Fibroblast of skin of left quadriceps (primary cell): ENCODE measurements at places on chromosomes 4 and X.
A peak's percentile ranks its signal among the peaks of the same experiment; 100 is the strongest.

DNA sequence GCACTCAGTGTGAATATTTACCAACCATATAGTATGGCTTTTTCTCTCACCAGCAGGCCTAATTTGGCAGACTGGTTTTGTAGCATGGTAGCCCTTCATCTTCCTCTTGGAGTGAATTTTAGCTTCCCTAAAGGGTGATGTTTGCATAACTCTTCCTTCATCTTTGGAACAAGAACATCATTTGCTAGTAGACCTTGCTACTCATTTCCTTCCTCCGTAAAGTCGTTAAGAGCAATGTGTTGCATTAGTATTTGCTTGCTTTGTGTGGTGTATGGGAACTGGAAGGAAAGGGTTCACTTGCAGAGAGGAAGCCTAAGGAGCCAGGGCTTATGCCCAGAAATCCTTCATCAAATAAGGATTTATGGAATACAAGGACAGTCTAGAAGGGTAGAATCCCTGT is 50.2 kb upstream of the PGRMC2 start:
- no peak for DNase-seq

DNA sequence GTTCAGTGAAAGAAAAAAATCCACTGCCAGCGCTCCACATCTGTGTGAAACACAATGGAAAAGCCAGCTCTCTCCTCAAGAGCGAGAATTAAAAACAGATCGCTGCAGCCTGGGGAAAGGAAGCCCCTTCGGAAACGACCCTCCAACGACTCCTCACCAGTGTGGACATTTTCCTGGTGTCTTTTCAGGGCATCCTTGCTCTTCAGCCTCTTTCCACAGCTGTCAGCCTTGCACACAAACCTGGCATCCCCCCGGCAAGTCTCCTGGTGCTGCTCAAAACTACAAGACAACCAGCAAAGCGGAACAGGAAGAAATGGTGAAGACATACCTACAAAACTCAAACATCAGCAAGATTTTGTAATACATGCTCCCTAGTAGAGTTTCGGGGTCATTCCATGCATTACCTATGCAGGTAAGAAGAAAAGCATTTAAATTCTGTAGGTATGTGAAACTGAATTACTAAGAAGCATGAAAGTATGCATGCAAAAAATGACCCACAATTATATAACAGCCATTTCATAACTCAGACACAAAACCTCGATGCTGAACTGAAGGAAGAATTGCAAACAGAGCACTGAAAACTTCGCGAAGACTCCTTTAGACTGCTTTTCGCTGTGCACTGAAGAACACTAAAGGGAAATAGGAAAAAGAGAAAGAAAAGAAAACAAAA is 106.1 kb downstream of the PRDM5 start:
- DNase-seq, result no peak

GRCh38 chr4:158102904-158103303 is 69.9 kb downstream of the GASK1B start:
- DNase-seq, result no peak

DNA sequence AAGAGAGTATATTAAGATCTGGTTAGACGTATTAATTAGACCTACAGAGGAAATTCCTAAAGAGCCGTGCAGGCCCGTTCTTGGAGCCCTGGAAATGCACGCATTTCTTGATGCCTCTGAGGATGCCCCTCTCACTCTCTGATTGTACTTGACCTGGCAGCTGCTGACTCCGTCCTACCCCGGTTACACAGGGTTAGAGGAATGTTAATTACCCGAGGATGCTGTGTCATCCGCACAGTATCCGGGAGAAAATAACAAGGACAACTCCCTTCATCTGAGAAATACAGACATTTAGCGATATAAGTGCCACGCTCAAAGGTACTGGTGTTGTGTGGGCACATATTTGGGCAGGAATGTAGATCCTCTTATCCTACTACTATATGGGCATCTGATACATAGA is 404.6 kb upstream of the FAT1 start:
- DNase-seq, result peak; percentile 23

GRCh38 chr4:56302760-56303159 is 84.5 kb downstream of the AASDH start:
- DNase-seq, result no peak

DNA sequence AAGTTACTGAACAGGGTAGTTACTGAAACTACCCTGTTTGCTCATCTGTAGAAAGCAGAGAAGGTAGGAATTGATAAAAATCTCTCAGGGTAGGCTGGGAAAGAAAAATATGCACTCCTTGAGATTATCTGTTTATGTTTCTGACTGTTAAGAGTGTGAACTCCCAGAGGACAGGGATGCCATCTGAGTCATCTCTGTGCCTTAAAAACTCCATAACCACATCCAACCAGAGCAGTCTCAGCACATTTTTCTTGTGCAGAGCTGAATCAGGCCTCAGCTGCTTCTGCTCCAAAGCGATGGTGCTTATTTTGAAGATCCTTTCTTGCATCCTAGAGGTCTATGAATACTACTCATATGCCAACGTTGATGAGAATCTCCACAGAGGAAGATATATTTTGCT is 9.9 kb downstream of the CENPVL3 start:
- DNase-seq, result peak; percentile 5

- DNase-seq, result no peak
Measured at GRCh38 chrX:72659723-72660122, 54.4 kb downstream of the PHKA1 start.

DNA sequence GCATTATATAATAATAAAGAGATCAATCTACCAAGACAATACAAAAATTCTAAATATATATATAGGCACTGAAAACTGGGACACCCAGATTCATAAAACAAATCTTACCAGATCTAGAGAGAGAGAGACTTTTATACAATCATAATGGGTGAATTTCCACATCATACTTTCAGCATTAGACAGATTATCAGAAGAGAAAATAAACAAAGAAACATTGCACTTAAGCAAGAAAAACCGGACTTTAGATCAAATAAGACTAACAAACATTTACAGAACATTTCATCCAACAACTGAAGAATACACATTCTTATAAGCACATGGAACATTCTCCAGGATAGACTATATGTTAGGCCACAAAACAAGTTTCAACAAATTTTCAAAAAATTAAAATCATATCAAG is 245.1 kb downstream of the INPP4B start:
- no peak for DNase-seq

DNA sequence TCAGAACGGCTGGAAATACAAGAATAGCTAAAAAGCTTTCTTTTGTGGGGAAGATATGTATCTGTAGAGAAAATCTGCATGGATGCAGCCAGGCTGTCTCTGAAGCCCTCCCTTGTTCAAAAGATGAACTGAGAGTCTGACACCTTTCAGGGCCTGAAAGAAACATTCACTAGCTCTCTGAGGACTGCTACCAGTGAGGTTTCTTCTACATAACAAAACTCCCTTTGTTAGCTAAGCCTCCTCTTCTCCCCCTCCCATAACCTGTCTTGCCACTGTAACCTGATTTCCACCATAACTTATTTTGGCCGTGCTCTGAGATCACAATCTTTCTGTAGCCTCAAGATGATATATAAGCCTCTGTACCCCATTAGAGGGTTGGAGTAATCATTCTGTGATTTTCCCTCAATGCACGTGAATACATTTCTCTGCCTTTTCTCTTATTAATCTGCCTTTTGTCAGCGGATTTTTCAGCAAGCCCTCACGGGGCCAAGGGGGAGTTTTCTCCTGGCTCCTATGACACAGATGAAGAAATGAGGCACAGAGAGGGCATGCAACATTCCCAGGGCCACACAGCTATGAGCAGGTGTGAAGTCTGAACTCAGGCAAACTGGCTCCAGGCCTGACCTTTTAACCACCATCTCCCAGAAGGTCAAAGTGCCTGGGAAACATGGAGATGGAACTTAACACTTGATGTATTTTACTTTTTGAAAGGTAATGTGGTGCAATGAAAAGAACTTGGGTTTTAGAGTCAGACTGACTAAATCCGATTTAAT is 161.6 kb upstream of the PRDX4 start:
- no peak for DNase-seq

- no peak for DNase-seq
Measured at GRCh38 chr4:791898-792625, 33.9 kb downstream of the CPLX1 start.

DNA sequence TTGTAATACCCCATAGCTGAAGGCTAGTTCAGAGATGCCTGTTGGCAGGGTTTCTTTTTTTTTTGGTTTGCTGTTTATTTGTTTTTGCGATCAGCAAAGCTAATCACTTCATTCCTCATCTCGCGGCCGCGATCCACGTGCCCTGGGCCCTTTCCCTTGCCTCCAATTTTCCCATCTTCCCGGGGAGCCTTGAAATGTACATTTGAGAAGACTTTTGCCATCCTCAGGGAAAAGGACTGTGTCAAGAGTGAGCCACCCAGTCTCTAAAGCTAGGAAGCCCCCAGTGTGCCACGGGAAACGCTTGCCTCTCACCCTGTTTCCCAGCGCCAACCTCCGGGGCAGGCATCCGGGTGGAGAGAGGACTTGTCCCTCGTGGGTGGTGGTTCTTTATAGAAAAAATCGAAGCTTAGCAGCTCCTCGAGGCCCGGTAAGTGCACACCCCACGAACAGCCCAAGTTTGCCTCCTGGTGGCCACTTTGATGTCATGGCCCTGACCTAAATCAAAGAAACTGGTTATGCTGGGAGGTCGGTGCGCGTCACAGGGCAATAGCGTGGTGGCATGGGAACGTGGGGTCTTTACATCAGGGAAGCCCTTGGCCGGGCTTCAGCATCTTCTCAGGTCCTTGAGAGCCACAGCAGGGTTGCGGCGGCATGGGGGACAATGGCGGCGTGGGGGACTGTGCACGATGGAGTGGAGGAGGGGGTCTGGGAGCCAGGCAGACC is 42.0 kb downstream of the MAP7D3 start:
- DNase-seq, result no peak

DNA sequence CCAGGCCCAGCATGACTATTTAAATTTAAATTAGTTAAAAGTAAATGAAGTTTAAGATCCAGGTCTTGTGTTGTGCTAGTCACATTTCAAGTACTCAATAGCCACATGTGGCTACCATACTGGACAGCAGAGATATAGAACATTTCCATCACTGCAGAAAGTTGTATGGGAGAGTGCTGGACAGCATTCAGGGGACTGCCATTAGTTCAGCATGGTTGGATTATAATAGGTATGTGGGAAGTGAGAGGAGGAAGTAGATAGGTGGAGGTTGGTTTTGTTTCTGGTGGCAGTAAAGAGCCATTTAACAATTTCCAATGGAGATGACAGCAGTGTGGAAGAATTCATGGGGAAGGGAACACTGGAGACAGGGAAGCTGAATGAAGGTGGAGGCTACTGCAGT is 42.1 kb downstream of the ERVMER34-1 start:
- DNase-seq, result no peak

GRCh38 chrX:14694611-14695010 is 165.3 kb downstream of the GLRA2 start:
- peak; percentile 31 for DNase-seq

GRCh38 chr4:127881563-127881864 is 821 bp downstream of the PLK4 start:
- no peak for DNase-seq

- DNase-seq, result no peak
Measured at GRCh38 chr4:56261027-56261426, 126.3 kb downstream of the AASDH start.

- DNase-seq, result peak; percentile 89
Measured at GRCh38 chr4:79250887-79251286, 75.0 kb downstream of the NAA11 start.

GRCh38 chr4:2047781-2048581 is 11.1 kb upstream of the NAT8L start:
- no peak for DNase-seq

DNA sequence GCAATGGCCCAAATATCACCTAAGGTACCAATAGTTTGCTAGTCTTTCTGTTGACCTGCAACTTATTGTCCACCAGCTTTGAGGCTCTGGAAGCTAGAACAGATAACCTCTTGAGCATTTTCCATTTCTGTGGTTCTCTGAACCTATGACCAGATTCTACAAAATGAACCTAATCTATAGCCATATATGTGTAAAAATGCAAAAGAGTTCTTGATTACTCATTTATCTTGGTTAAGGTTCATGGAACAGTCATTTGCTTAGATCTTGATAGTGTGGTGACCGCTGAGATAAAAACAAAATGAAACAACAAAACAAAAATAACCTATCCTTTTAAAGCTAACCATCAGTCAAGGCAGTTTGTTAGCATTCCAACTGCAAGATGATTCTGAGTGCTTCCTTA is 9.3 kb upstream of the GATB start:
- no peak for DNase-seq

DNA sequence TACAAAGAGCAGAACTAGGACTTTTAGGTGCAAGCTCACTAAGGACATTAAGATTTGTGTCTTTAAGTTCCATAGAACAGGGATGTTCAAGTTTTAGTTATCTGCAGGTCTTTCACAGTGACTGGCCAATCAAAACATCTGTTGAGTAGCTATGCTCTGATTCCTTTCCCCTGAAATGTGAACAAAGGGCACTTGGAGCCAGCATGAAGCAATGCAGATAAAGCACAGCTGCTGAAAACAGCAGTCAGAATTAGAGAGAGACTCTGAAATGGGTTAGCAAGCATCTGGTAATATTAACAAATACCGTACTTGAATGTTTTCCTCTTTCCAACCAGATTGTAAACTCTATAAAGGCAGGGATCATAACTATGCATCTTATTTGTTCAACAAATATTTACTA is 276.9 kb downstream of the RAB28 start:
- no peak for DNase-seq

DNA sequence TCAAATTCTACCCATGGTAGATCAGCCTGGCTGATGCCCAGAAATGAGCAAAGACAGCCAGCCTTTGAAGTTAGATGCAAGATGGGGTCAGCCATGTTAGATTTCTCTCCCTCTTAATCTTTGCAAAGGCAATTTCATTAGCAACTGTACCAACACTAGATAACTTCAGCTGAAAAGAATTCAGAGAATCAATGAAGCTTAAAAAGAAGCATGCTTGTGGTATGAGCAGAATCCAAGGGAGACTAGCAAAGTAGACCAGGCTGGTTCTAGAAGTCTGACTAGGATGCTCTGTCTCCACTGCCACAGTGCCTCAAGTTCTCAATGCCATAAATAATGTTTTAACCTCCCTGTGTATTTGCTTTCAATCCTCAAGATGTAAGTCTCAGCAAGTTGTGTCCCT is 247.3 kb downstream of the SLC7A11 start:
- DNase-seq, result peak; percentile 66

- DNase-seq, result no peak
Measured at GRCh38 chrX:135481696-135482179, 38.7 kb upstream of the INTS6L start.

GRCh38 chrX:128931071-128931470 is 592.2 kb downstream of the SMARCA1 start:
- no peak for DNase-seq

GRCh38 chr4:107265859-107266258 is 229.7 kb upstream of the DKK2 start:
- DNase-seq, result no peak

DNA sequence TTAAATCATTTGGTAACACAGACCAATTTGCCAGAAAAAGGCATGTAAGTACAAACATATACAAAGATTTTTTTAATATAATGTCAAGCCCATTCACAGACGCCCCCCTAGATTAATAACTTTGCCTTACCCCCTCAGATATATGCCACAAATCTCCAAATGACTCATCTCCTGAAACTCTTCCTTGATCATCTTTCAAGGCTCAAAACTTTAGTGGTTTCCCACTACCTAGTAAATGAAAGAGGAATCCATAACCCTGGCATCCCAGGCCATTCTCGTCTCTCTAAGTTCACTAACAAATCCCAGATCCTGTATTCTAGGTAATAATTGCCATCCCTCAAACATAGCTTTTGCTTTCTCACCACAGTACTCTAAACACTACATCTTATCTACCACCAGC is 61.9 kb downstream of the PRSS12 start:
- DNase-seq, result no peak
